ENCODE measurements at places on chromosomes 5 and 9. TPM values are rescaled to one million over a fixed set of nuclear protein-coding genes. Genes with fewer than 3 reads are reported as not detected.

C7 gene
- not detected for total RNA-seq

SOWAHA gene
- 0.07 TPM for total RNA-seq

TPPP gene
- total RNA-seq = 0.37 TPM

TRIM14 gene
- total RNA-seq = 52.1 TPM

- no peaks in the 10 kb centered on the region for H3K36me3 ChIP-seq
- DNase-seq = no peak
- H3K27me3 ChIP-seq = no peaks in the 10 kb centered on the region
- no peak overlapping the region for H3K4me3 ChIP-seq
- no peak overlapping the region for H3K27ac ChIP-seq
These were observed 150.0 kb downstream of the COL23A1 start for GRCh38 chr5:178440181-178440580.

GRCh38 chr9:81634915-81635516 is 54.3 kb downstream of the TLE1 start:
- H3K4me3 ChIP-seq = no peak overlapping the region
- H3K36me3 ChIP-seq = no peaks in the 10 kb centered on the region
- no peaks in the 10 kb centered on the region for H3K4me1 ChIP-seq
- no peaks in the 10 kb centered on the region for H3K27me3 ChIP-seq
- no peak for DNase-seq

DNA sequence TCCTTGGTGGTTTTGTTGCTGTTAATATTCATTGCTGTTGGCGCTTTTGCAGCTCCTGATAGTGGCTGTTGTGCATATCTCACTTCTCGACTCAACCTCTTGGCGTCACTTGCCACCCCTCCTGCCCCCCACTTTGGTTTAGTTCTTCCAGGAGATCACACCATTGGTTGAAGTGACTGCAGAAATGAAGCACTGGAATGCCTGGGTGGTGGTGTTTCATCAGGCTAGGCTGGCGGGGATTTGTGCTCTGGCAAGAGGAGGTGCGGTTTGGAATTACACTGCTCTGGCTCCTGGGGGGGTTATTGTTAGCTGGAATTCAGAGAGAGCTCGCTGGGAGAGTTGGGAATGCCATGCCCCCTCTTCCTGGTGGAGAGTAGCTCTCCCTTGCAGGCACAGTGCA is 11.5 kb downstream of the PRRC2B start:
- peaks cover 93% of the 10 kb centered on the region for H3K4me1 ChIP-seq
- DNase-seq = peak; percentile 62

GRCh38 chr5:54754420-54754819 is 231.0 kb downstream of the ESM1 start:
- no peak overlapping the region for H3K4me3 ChIP-seq
- no peak overlapping the region for H3K27ac ChIP-seq
- peaks cover 17% of the 10 kb centered on the region for H3K4me1 ChIP-seq
- H3K27me3 ChIP-seq = no peaks in the 10 kb centered on the region
- H3K36me3 ChIP-seq = no peaks in the 10 kb centered on the region

GRCh38 chr9:129987047-129987446 is 55.9 kb downstream of the FNBP1 start:
- H3K27me3 ChIP-seq = no peaks in the 10 kb centered on the region
- peaks cover 64% of the 10 kb centered on the region for H3K4me1 ChIP-seq
- no peak overlapping the region for H3K4me3 ChIP-seq

GRCh38 chr5:6069496-6070185 is 308.7 kb downstream of the MED10 start:
- no peaks in the 10 kb centered on the region for H3K4me1 ChIP-seq
- no peak overlapping the region for H3K27ac ChIP-seq
- DNase-seq = no peak
- no peak overlapping the region for H3K4me3 ChIP-seq

DNA sequence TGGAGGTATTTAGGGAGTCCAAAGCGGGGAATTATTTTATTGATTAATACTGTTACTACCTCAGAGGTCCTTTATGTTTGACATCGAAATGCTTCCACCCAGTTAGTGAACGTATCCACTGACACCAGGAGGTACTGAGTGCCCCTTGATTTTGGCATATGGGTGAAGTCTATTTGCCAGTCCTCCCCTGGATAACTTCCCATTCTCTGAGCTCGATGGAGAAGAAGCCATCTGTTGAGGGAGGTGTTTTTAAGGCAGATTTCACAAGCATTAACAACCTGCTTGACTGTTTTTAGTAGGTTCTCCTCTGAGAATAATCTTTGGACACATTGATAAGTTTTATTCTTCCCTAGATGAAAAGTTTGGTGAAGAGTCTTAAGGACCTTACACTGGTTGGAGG is 165.3 kb upstream of the NREP start:
- H3K36me3 ChIP-seq = no peaks in the 10 kb centered on the region
- no peak for DNase-seq
- no peaks in the 10 kb centered on the region for H3K4me1 ChIP-seq
- no peak overlapping the region for H3K27ac ChIP-seq

GRCh38 chr5:157177953-157178352 is 2.7 kb upstream of the ITK start:
- no peaks in the 10 kb centered on the region for H3K27me3 ChIP-seq
- peak overlapping the region; percentile 17 for H3K27ac ChIP-seq
- no peaks in the 10 kb centered on the region for H3K36me3 ChIP-seq
- no peak for DNase-seq
- peak overlapping the region; percentile 84 for H3K4me3 ChIP-seq

GRCh38 chr9:71285191-71285656 is 163.8 kb upstream of the TRPM3 start:
- H3K36me3 ChIP-seq = no peaks in the 10 kb centered on the region
- no peaks in the 10 kb centered on the region for H3K27me3 ChIP-seq
- no peak overlapping the region for H3K4me3 ChIP-seq

GRCh38 chr5:113302120-113302519 is 132.7 kb downstream of the TSSK1B start:
- no peak for DNase-seq
- H3K36me3 ChIP-seq = no peaks in the 10 kb centered on the region
- H3K4me3 ChIP-seq = no peak overlapping the region
- H3K4me1 ChIP-seq = no peaks in the 10 kb centered on the region
- no peaks in the 10 kb centered on the region for H3K27me3 ChIP-seq

- no peaks in the 10 kb centered on the region for H3K36me3 ChIP-seq
- H3K27ac ChIP-seq = no peak overlapping the region
- no peaks in the 10 kb centered on the region for H3K27me3 ChIP-seq
- H3K4me3 ChIP-seq = no peak overlapping the region
These were observed 281.6 kb downstream of the SEMA5A start for GRCh38 chr5:9264301-9264700.

DNA sequence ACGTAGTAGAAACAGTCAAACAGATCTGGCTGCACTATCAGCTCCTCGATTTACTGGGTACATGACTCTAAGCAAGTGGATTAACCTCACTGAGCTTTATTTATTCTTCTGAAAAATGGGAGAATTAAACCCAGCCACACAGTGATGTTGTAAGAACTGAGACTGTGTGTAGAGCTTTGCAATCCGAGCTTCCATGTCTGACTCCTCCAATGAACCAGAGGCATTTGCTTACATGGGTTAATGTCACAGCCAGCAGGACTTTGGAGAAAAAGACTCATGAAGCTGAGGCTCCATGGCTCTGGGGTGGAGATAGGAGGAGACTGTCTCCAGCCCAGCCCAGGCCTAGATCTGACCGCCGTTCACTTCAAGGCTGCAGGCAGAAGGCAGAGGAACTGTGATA is 201.3 kb downstream of the CDK5RAP2 start:
- H3K4me3 ChIP-seq = no peak overlapping the region
- no peak overlapping the region for H3K27ac ChIP-seq
- no peaks in the 10 kb centered on the region for H3K36me3 ChIP-seq
- H3K27me3 ChIP-seq = no peaks in the 10 kb centered on the region
- H3K4me1 ChIP-seq = no peaks in the 10 kb centered on the region

DNA sequence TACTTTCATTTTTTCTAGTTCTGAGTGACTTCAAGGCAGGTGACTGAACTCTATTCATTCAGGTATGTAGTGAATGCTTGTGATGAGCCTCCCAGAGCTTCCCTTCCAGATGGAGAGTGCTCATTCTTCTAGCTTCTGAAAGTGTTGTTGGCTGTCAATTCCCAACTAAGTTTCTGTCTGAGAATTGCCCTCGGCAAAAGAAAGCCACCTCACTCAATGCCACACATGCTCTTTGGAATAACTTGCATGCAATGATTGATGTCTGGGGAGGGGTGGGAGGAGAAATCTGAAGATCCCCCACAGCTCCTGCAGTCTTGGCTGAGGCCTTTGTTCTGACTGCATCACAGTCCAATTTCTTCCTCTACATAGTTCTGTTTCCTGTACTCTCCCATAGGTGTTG is 123.1 kb upstream of the C6 start:
- no peak for DNase-seq
- H3K36me3 ChIP-seq = no peaks in the 10 kb centered on the region
- H3K27ac ChIP-seq = no peak overlapping the region
- H3K4me1 ChIP-seq = no peaks in the 10 kb centered on the region
- H3K4me3 ChIP-seq = no peak overlapping the region

DNA sequence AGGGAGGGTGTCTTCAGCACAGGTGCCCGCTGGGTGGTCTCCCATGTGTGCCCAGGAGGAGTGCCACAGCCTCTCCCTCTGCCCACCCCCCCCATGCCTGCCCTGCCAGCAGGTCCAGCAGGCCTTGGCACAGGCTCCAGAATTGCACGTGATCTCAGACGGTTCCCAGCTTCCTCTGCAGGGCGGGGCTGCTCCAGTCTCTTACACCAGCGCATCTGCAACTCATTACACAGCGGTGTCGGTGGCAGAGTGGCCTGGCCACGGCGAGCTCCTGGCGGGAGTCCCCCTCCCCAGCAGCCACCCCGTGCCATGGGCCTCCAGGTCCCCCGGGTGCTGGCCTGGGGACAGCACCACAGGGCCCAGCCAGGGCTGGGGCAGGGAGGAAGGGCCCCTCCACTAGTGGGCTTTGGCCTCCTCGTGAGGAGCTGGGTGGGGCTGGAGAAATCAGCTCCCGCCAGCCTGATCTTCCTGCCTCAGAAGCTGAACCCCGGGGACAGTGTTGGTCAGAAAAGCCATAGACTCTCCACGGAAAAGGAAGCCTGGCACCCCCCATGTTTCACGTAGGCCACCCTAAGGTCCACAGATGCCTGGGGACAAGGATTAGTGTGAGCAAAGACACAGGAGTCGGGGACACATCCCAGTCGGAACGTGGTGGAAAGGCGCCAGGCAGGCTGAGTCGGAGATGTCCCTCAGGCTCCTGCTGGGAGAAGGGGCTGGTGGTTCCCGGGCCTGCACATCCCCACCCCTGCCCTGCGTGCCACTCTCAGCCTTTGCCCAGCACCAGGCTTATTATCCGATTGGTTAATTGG is 40.2 kb downstream of the RXRA start:
- H3K4me3 ChIP-seq = no peak overlapping the region
- no peak for DNase-seq
- H3K27ac ChIP-seq = no peak overlapping the region
- no peaks in the 10 kb centered on the region for H3K36me3 ChIP-seq
- H3K27me3 ChIP-seq = no peaks in the 10 kb centered on the region

GRCh38 chr5:132008961-132009680 is 2.3 kb downstream of the ACSL6 start:
- no peaks in the 10 kb centered on the region for H3K36me3 ChIP-seq
- no peak for DNase-seq
- no peak overlapping the region for H3K4me3 ChIP-seq

- H3K36me3 ChIP-seq = no peaks in the 10 kb centered on the region
- no peak for DNase-seq
- no peaks in the 10 kb centered on the region for H3K4me1 ChIP-seq
- no peak overlapping the region for H3K4me3 ChIP-seq
- no peak overlapping the region for H3K27ac ChIP-seq
- no peaks in the 10 kb centered on the region for H3K27me3 ChIP-seq
These were observed 81.3 kb downstream of the TNC start for GRCh38 chr9:115036691-115037090.

- peak overlapping the region; percentile 3 for H3K4me3 ChIP-seq
- no peaks in the 10 kb centered on the region for H3K36me3 ChIP-seq
- DNase-seq = no peak
These were observed 37.1 kb downstream of the MAP3K1 start for GRCh38 chr5:56852228-56853000.

- no peak overlapping the region for H3K4me3 ChIP-seq
- no peak overlapping the region for H3K27ac ChIP-seq
- no peaks in the 10 kb centered on the region for H3K36me3 ChIP-seq
These were observed 489.1 kb downstream of the CDH18 start for GRCh38 chr5:19498852-19499251.

DNA sequence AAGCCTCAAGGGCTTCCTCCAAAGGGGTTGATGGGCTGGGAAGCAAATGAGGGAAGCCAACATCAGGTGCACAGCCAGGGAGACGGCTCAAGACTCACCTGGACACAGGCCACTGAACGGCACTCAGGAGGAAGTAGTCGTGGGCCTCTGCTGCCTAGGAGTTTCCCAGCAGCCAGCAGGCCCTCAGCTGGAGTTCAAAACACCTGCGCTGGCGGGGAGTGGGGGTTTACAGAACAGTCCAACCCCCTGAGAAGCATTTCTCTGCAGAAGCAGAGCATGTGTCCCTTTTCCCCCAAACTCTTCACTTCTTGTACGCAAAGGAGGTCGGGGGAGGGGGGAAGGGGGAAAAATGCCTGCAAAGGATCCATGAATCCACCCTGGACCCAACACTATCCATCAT is 2.3 kb downstream of the WHRN start:
- peaks cover 20% of the 10 kb centered on the region for H3K4me1 ChIP-seq
- no peak for DNase-seq
- H3K4me3 ChIP-seq = peak overlapping the region; percentile 46
- no peaks in the 10 kb centered on the region for H3K36me3 ChIP-seq

DNA sequence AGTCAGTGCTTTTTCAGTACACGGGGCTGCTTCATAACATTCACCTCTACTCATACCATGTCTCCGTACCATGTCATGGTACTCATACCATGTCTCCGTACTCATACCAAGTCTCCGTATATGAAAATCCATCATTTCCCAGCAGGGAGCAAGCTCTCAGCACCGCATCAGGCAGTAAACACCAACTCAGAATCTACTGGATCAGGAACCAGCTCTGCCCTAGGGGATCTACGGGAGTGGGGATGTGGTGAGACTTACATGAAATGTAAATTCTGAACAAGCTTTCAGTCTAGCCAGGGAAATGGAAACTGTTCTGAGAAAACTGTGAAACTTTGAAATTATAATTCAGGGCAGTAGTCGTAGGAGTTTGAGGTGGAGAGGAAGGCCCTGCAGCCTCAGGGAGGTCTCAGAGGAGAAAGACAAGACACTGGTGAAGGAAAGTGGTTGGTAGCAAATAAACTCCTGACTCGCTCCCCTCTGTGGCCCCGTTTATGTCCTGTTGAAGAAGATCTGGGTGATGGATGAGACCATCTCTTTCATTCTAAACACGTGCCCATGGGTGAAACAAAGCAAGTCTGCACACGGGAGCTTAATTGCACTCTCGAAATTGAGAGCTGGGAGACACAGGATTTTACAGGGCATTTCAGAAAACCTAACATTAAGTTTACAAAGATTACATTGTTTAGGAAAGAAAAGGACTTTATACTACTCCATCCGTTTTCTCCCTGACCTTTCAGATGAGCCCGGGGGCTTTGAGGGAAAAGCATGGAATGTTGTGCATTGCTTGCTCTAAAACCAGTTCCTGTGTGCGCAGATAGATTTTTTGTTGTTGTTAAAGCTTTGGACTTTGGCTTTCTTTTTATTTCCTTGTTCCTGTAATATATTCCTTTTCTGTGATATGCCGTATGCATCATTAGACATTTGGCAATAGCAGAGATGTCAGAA is 26.8 kb downstream of the ACTBL2 start:
- H3K27me3 ChIP-seq = no peaks in the 10 kb centered on the region
- no peak overlapping the region for H3K4me3 ChIP-seq
- H3K27ac ChIP-seq = no peak overlapping the region
- H3K4me1 ChIP-seq = peaks cover 4% of the 10 kb centered on the region

GRCh38 chr5:177432839-177433657 is 6.6 kb downstream of the GRK6 start:
- peaks cover 60% of the 10 kb centered on the region for H3K36me3 ChIP-seq
- peaks cover 96% of the 10 kb centered on the region for H3K4me1 ChIP-seq
- H3K4me3 ChIP-seq = peak overlapping the region; percentile 88
- H3K27me3 ChIP-seq = no peaks in the 10 kb centered on the region
- H3K27ac ChIP-seq = peak overlapping the region; percentile 93

- H3K4me1 ChIP-seq = peaks cover 11% of the 10 kb centered on the region
- no peak overlapping the region for H3K4me3 ChIP-seq
- H3K36me3 ChIP-seq = no peaks in the 10 kb centered on the region
- no peak overlapping the region for H3K27ac ChIP-seq
These were observed 180.2 kb downstream of the DENND1A start for GRCh38 chr9:123749580-123750202.
